ENCODE measurements at places on chromosomes 12 and 14.

- peak; percentile 54 for DNase-seq
Observed at GRCh38 chr14:34628681-34629135, 1.2 kb downstream of the SNX6 start.

DNA sequence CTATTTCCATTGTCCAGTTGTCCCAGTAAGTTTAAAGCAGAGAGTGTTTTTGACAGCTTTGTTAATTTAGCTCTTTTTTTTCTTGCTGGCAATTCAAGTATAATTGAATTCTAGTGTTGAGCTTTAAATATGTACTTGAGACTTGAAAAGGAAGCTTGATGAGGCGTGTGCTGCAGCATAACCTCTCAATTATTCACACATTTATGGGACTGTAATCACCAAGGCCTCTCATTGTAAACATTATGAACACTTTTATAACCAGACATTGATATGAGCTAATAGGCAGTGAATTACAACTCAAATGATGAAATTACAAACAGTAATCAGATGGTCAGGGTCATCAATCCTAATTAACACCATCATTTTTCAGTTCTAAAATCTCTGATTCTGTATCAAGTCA lies 378.0 kb upstream of the DDHD1 start:
- DNase-seq = no peak

DNA sequence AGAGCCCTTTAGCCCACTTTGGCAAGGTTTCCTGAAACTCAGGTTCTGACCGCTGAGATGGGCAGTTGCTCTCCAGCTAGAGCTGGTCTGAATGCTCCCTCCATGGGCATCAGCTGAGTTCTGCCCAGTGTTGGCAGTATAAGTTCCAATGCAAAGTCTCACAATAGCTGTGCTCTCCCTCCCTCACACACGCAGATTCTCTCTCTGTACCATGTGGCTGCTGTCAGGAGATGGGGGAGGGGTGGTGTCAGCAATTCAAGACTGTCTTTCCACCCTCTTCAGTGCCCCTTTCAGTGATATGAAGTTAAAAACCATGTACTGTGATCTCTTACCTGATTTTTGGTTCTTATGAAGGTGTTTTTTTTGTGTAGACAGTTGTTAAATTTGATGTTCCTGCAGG lies 164.3 kb upstream of the PLEKHA5 start:
- no peak for DNase-seq

GRCh38 chr12:61291647-61292046 lies 968.6 kb upstream of the USP15 start:
- DNase-seq = no peak

DNA sequence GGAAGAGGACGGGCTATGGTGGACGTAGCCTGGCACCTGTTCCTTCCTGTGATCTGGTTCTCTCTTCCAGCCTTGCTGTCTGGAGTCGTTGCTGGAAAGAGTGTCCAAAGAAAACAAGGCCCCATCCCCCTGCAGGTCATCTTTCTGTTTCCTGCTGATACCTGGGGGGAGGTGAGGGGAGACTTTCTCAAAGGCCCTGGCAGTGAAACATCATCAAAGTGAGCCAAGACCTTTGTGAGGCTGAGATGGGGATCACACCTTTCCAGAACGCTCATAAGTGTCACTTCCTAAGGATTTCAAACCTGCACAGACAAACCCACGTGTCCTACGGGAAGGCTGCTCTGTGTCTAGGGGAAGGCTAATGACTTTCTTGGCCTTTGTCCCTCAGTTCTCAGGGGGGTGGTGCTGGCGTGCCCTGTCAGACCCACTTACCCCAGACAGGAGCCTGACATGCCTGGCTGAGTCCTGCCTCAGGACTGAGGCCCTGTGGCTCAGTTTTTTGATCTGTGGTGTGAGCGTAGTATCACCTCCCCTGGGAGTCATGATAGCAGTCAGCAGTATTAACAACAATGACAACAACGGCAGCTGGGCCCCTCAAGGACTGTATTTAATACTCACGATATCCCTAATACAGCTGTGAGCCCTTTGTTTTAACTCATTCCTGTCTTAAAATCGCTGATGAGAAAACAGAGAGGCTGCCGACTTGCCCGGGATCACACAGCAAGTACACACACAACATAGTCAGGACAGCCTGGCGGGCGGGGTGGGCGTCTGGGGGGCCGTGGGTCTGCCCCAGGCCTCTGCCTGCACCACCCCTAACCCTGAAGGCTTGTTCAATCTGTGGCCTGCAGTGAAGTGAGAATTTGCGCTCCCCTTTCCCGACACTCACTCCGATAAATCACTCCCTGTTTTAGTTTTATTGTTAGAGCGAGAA lies 235.2 kb downstream of the SLC41A2 start:
- no peak for DNase-seq

DNA sequence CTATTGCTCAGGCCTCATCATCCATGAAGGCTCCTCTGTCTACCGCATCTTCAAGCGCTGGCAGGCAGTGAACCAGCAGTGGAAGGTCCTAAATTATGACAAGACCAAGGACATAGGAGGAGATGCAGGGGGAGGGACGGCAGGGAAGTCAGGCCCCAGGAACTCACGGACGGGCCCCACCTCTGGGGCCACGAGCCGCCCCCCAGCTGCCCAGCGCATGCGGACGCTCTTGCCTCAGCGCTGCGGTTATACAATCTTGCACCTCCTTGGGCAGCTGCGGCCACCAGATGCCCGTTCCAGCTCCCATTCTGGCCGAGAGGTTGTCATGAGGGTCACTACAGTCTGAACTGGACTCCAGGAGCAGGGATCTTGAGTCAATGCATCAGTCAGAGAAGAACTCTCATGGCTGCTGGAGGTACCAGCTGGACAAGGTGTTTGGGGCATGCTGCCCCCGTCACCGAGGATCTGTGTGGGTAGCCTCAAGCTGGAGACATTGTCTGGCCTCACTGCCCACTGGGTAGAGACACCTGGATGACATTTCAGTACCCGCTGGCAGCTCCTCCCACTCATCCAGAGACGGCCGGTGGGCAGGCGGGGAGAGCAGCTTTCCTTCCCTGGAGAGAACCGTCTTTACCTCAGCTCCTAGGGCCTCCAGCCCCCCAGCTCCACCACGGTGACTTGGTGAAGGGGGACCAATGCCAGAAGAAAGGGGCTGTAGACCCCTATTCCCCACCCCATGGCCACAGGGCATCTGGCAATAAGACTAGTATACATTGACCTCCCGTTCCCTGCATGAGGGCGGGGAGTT lies 3.9 kb downstream of the MARCHF9 start:
- DNase-seq = no peak

DNA sequence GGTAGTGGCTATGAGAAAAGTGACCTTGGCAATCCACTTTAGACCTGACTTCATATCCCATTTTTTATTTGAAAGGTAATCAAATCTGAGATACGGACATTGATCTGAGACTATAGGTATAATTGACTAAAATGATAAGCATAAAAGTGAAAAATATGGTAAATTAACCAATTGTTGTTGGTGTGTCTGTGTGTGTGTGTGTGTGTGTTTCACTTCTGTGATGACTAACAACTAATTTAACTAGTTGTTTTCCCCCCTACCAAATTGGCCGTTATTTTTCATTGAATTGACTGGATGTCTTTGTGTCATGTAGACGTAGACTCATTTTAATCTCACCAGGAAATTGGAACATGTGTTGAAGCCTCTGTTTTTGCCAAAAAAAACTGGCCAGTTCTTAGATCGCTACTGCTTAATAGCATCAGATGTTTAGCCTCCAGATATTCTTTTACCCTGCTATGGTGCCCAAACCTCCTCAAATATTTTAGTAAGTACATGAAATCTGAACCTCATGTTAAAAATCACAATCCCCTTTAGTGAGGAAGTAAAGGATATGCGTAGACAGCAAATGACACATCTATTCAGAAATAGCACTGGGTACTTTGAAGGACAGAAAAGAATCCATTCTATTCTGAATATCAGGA lies 395.0 kb downstream of the EGLN3 start:
- no peak for DNase-seq

DNA sequence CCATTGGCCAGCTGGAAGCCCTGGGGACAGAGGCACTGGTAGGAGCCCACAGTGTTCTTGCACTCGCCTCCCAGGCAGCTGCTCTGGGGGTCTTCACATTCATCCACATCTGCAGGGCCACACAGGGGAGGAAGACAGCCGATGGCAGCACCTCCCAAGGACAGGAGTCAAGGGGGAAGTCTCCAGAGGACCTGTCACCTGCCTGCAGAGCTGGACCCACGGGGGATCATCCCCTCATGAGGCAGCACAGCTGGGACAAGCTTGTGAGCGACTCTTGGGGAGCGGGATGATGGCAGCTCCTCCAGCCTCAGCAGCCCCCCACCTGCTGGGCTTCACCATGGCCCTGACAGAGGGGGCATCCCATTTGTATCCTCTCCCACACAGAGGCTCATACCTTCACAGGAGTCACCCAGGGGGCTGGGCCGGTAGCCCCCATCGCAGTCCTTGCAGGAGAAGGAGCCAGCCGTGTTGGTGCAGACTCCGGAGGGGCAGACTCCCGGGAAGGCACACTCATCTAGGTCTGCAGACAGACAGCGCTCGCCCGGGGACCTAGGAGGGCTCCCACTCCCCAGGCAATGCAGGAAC lies 15.4 kb downstream of the ISCA2 start:
- DNase-seq = no peak

GRCh38 chr12:131905081-131905629 lies 10.7 kb downstream of the ULK1 start:
- DNase-seq = no peak

DNA sequence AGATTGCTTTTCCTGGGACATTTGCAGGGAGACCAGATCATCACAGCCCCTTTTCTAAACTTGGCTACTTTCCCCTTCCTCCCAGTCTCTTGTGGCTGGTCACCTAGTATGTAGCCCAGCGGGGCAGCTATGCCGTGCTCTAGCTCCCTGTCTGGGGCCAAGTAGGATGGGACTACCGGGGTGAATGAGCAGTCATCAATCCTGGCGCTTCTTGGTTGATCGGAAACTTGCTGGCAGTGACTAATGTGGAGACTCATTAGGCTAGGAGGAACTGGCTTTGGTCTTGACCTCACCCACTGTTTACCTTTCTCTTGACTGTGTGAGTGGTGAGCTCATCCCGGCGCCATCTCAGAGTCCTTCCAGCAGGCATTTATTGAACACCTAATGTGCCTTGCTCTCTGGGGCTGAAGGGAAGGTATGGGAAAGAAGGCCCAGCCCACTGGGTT lies 15.9 kb downstream of the PLEKHG3 start:
- DNase-seq = no peak

DNA sequence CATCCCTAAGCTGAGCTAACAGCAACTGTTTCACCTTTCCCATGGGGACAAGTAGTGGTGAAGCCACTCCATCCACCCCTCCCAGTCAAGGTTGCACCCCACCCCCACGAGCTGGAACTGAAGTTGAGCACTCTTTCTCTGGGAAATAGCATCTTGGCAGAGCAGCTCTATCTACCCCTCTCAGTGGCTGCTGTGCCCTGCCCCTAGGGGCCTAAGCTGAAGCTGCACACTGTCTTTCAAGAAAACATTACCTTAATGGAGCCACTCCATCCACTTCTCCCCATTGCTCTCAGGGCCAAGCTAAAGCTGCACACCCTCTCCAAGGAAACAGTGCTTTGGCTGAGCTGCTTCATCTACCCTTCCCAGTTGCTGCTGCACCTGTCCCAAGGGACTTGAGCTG lies 170.6 kb upstream of the CCDC196 start:
- DNase-seq = no peak

DNA sequence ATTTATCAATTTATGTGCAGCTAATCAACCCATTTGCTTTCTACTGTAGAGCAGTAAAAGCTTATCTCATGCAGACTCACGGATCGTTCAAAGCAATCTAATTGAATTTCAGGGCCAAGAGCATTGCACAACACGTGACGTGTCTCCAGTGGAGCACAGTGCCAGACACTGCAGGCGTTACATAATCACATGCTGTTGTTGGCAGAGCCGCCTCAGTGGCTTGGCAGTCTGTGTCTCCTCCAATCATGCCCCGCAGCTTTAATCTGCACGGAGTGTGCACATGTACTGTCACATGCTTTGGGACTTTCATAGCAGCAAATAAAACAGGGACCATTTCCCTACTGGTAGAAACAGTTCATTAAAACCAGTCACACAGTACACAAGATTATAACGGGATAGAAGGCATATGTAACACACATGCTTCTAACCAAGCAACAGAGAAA lies 309.3 kb downstream of the ITPR2 start:
- DNase-seq = no peak

DNA sequence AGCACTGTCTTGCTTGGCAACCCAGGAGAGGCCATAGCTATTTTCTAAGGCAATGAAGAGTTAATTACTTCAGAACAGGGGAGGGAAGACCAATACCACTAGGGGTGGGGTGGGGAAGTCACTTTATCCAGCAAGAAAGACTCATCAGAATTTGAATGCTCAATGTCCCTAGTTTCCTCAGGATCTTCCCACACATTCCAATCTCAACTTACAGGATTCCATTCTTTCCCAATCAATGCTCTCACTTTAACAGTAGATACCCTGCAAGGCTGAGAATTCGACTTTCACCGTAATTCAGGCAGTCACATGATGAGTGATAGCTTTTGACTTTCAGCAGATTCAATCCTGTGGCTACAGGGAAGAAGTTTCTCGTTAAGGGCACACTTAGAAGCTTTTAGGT lies 526.6 kb upstream of the SEL1L start:
- DNase-seq = no peak

DNA sequence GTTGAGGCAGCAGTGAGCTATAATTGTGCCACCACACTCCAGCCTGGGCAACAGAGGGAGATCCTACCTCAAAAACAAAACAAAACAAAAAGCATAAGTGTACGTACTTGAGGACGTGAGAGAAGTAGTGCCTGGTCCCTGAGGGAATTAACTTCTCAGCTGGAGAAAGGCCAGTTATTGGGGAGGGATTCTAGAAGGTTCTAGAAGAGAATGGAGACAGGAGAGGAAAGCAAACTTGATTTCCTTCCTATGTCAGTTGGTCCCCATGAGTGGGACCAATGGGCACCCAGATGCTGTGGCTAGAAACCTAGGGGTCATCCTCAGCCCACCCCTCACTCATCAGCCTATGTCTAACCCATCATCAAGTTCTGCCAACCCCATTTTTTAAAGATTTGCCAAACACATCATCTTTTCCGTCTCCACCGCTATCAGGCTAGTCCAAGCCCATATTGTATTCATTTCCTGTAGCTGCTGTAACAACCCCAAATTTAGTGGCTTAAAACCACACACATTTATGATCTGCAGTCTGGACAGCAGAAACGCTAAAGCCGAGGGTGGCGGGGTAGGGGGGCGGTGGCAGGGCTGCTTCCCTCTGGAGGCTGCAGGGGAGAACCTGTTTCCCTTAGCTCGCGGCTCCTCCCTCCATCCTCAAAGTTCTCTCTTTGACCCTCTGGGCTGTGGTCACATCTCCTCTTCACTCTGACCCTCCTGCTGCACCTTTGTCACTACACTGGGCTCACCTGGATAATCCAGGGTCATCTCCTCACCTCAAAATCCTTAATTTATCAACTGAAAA lies 7.2 kb upstream of the RBM19 start:
- no peak for DNase-seq

- no peak for DNase-seq
Observed at GRCh38 chr12:46825591-46826414, at the start of gene SLC38A4. TSS of gene SLC38A4 (minus strand) at chr12:46825997. CDS start at chr12:46793071, 32,926 bp downstream.

- DNase-seq = no peak
Observed at GRCh38 chr14:28761438-28762291, 4.9 kb upstream of the FOXG1 start.

GRCh38 chr12:8639936-8640335 lies 22.7 kb downstream of the MFAP5 start:
- DNase-seq = no peak

GRCh38 chr12:122795807-122796206 lies 21.4 kb downstream of the CCDC62 start:
- no peak for DNase-seq

GRCh38 chr12:117277875-117278274 lies 83.6 kb downstream of the NOS1 start:
- no peak for DNase-seq
